ENCODE measurements at places on chromosomes 5 and 9. TPM values are rescaled to one million over a fixed set of nuclear protein-coding genes. Genes with fewer than 3 reads are reported as not detected.

- H3K4me3 ChIP-seq: no peak overlapping the region
- peaks cover 20% of the 10 kb centered on the region for H3K4me1 ChIP-seq
These were observed 10.5 kb downstream of the ARSB start for GRCh38 chr5:78974601-78975000.

GRCh38 chr5:37696190-37697021 lies 143.4 kb downstream of the GDNF start:
- no peaks in the 10 kb centered on the region for H3K27me3 ChIP-seq
- H3K36me3 ChIP-seq: no peaks in the 10 kb centered on the region
- no peak overlapping the region for H3K4me3 ChIP-seq
- no peak for DNase-seq
- no peak overlapping the region for H3K27ac ChIP-seq

GRCh38 chr9:79028101-79028500 lies 543.7 kb upstream of the TLE4 start:
- DNase-seq: no peak
- H3K4me1 ChIP-seq: no peaks in the 10 kb centered on the region
- no peaks in the 10 kb centered on the region for H3K36me3 ChIP-seq
- H3K27ac ChIP-seq: no peak overlapping the region
- no peaks in the 10 kb centered on the region for H3K27me3 ChIP-seq
- H3K4me3 ChIP-seq: no peak overlapping the region

- no peak overlapping the region for H3K27ac ChIP-seq
- no peak for DNase-seq
- H3K4me3 ChIP-seq: no peak overlapping the region
These were observed 21.7 kb downstream of the C9orf152 start for GRCh38 chr9:110186254-110186653.

Gene ACSL6
- 27.9 TPM for total RNA-seq

Gene PCDHB5
- total RNA-seq: 8.0 TPM

Gene NEUROG1
- total RNA-seq: 0.39 TPM

Gene NSA2
- total RNA-seq: 51.7 TPM

Gene HTR1A
- total RNA-seq: 0.99 TPM
